ENCODE measurements at places on chromosomes 4 and X.

DNA sequence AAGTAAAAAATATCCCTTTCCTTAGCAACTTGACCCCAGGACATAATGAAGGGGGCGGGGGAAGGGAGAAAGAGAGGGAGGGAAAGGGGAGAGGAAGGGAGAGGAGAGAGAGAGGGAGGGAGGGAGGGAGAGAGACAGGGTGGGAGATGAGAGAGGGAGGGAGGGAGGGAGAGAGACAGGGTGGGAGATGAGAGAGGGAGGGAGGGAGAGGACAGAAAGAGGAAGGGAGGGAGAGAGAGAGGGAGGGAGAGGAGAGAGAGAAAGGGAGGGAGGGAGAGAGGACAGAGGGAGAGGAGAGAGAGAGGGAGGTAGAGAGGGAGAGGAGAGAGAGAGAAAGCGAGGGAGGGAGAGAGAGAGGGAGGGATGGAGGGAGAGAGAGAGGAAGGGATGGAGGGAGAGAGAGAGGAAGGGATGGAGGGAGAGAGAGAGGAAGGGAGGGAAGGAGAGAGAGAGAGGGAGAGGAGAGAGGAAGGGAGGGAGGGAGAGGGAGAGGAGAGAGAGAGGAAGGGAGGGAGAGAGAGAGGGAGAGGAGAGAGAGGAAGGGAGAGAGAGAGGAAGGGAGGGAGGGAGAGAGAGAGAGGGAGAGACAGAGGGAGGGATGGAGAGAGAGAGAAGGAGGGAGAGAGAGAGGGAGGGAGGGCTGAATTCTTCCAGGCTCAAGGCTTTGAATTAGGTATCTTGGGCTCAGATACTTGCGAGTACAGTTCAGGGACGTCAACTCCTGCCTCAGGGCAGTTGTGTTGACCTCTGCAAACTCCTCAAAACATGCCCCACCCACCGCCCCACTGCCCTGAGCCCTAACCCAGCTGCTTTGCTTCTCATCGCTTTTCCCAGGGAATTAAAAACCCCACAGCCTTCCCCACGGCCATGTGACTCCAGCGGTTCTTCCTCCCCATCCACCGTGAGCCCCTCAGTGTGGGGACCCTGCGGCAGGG is 40.0 kb upstream of the ADRA2C start:
- no peak for DNase-seq

DNA sequence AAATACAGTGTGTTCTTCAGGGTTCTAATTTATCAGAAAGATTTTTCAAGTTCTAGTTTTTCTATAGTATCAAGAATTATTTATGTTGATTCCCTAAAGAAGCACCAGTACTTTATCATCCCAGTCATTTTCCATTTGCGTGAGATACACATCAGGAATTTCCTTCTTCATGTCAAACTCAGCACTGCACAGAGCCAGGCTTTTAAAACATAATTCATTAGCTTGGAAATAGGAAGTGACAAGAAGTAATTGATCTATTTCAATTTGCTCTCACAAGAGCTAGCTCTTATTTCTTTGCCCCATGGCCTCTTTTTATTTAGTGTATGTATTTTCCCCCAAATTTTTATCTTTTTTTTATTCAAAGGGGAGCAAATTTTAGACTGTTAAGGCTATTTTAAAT is 13.0 kb upstream of the SLC10A4 start:
- DNase-seq = no peak

GRCh38 chr4:5960252-5960880 is 57.9 kb downstream of the C4orf50 start:
- DNase-seq = no peak

GRCh38 chr4:1246901-1247863 is 1.7 kb downstream of the CTBP1 start:
- DNase-seq = peak; percentile 43

DNA sequence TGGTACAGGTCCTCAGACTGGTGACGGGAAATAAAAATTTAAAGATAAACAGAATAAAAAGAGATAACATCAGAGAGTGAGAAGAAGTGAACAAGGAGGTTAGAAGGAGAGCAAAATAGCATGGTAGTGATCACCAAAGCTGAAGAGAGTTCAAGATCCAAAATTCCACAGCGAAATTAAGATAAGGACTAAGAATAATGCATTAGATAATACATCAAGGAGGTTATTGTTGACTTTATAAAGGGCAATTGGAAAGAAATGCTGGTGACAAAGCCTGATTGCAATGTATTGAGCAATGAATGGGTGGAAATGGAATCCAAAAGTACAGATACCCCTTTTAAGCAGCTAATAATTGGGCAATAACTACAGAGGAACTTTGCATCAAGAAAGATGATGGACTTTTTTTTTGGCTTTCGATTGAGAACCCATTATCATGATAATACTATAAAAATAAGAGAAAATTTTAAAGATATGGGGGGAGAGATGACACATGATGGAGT is 101.6 kb upstream of the MAP9 start:
- DNase-seq = no peak

GRCh38 chrX:45505214-45505613 is 304.5 kb upstream of the DIPK2B start:
- no peak for DNase-seq

DNA sequence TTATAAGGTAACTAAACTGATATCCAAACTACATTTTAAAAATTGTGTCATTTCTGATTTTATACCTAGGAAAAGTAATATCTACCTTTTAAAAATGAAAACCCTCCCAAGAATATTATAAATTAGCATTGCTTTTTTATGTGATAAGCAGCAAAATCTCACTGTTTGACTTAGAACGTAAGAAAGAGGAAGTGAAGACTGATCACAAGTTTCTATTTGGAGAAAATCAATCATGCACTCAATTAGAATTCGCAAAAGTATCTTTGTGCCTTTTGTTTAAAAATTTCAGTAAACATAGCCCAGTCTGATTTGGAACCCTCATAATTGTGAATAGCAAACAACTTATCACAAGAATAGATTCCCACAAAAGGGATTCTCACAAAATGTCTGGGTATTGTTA is 142.7 kb downstream of the TENM3 start:
- DNase-seq = no peak

GRCh38 chrX:17679820-17680219 is 57.5 kb upstream of the SCML1 start:
- no peak for DNase-seq

DNA sequence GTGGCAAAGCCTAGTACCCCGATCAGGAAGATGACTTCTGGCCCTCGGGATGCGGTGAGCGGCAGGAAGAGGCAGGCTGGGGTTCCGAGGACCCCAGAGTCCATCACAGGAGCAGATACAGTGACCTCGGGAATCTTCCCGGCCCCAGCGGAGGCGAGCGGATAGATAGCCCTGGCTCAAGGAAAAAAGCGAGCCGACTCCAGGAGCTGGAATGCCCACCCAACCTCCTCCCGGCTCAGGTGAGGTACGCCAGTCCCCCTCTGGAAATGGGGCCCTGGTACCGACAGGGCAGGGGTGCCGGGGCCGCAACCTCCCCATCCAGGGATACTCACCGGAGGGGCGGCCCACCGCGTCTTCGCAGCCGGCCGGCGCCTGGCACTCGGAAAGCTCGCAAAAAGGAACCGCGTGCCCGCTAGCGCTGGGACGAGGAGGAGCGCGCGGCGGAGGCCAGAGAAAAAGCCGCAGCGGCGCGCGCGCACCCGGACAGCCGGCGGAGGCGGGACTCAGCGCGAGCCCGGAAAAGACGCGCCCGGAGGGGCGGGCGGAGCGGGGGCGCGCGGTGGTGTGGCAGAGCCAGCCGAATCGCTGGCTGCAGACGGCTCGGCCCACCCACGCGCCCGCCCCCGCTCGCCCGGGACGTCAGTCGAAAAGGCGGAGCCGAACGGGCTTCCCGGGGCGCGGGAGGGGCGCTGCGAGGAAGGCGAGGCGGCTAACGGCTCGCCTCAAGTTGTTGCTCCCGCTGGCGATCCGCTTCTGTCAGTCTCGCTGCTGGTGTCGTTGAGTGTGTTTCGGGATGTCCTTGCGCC is at the start of gene ACSL4:
Gene ACSL4, minus strand, starts transcription at position 451 of the 806 bp plus-strand sequence. CDS start 49,894 bp downstream, outside the sequence.
- peak; percentile 31 for DNase-seq
